ENCODE measurements at places on chromosomes 13 and 19.

DNA sequence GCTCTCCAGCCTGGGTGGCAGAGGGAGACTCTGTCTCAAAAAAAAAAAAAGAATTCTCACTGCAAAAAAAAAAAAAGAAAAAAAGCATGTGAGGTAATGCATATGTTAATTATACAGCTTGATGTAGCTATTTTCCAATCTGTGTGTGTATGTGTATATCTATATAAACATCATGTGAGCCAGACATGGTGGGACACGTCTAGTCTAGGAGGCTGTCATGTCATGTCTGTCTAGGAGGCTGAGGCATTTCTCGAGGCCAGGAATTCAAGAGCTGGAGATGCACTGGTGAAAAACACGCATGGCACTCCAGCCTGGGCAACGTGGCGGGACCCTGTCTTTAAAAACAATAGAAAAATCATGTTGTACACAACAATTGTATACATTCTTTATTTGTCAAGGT is 6.9 kb upstream of the SBK3 start:
- DNase-seq = no peak

DNA sequence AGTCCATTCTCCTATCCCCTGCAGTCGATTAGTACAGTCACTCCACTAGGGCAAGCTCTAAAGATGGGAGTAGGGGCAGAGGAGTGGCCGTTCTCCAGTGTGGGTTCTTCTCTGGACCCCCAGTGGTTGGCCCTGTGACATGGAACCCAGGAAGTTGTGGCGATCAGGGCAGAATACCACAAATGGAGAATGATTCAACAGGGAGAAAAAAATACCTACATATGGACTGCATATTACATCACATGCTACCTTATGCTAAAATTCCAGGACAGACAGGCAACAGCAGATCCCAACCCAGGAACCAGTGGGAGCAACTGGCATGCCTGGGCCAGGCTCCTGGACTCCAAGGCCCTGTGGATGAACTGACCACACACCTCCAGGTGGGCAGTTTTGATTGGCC is 20.4 kb downstream of the POU2F2 start:
- DNase-seq = no peak

GRCh38 chr19:28644169-28644775 is 568.7 kb downstream of the UQCRFS1 start:
- no peak for DNase-seq

- DNase-seq = no peak
These were observed 55.2 kb downstream of the ELF1 start for GRCh38 chr13:40963927-40964326.

- peak; percentile 84 for DNase-seq
These were observed 6.0 kb downstream of the WDR18 start for GRCh38 chr19:990119-990571.

DNA sequence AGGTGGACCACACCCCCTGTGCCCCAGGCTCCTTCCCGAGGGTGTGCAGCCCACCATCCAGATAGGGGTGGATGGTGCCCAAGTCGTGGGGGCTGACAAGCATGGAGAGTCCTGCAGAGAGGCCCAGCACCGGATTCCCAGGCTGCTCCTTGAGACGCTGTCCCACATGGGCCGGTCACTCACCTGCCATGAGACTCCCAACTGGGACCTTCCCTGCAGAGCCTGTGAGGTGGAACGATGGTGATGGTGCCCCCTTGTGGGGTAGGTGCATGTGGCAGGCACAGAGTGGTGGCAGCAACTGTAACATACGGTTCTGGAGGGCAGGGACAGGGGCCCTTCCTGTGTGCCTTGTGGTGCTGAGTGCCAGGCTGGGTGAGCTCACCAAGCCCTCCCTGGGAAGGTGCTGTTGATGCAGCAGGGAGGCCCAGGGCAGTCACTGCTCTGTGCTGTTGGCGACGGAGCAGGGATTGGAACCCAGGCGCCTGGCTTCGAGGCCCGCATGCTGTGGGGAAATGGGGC is 33.1 kb downstream of the PPP1R37 start:
- peak; percentile 84 for DNase-seq

- peak; percentile 7 for DNase-seq
These were observed 506.7 kb upstream of the PCDH9 start for GRCh38 chr13:67736646-67737420.

DNA sequence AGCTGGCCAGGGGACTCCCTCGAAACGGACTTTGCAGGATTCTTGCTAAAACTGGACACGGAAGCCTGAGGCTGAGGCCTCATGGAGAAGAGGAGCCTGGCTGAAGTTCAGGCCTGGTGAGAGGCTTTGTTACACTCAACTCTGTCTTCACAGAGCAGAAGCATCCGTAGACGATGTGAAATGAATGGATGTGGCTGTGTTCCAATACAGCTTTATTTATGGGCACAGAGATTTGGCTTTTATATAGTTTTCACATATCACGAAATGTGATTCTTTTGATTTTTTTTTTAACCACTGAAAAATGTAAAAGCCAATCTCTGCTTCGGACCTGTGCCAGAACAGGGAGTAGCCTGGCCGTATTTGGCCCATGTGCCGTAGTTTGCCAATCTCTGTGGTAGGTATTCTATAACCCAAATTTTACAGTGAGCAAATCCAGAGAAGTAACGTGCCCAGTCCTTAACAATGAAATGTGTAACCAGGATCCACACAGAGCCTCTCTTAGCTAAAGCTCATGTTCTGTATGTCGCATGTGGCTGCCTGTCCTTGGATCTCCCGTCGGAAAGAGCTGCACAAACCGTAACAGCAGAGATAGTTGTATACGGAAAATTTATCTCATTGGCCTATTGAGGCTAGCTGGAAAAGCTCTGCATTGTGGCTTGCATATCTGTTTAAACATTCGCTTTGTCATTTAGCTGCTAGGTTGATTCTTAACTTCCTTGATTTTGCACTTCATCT is 171.6 kb upstream of the RNF113B start:
- no peak for DNase-seq

- no peak for DNase-seq
These were observed 4.0 kb upstream of the DLEU7 start for GRCh38 chr13:50847501-50847900.

GRCh38 chr13:32212421-32212820 is 102.7 kb downstream of the ZAR1L start:
- no peak for DNase-seq

DNA sequence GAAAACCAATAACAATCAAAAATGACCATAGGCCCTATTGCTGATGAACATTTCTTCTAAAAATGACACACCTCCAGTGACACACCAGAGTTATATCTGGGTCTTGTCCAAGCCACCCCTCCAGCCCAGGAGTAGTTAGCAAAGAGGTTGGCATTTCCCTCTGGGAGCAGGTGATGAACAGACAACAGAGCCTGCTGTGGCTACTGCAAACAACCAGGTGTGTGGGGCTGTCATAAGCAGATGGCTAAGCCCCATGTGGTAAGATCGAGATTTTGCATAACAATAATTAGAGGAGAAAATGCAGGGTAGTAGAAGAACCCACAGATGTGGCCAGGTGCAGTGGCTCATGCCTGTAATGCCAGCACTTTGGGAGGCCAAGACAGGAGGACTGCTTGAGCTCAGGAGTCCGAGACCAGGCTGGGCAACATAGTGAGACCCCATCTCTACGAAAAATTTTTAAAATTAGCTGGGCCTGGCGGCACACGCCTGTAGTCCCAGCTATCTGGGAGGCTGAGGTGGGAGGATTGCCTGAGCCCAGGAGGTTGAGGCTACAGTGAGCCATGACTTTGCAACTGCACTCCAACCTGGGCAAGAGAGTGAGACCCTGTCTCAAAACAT is 5.0 kb downstream of the XRCC1 start:
- no peak for DNase-seq

GRCh38 chr13:42991898-42992763 is at the start of gene EPSTI1:
TSS of gene EPSTI1 (minus strand) at chr13:42992241. CDS start at chr13:42992165, 76 bp downstream.
- peak; percentile 51 for DNase-seq

All from WERI-Rb-1 (cell line).